ENCODE measurements at places on chromosomes 3 and 15.

- DNase-seq = no peak
Observed at GRCh38 chr15:78402061-78402610, 35.9 kb upstream of the IREB2 start.

GRCh38 chr3:160567774-160568173 lies 2.4 kb upstream of the KPNA4 start:
- DNase-seq = no peak

GRCh38 chr3:139527265-139527664 lies 12.3 kb downstream of the RBP1 start:
- DNase-seq = no peak

- DNase-seq = no peak
Observed at GRCh38 chr15:78925956-78926743, 18.7 kb downstream of the CTSH start.

DNA sequence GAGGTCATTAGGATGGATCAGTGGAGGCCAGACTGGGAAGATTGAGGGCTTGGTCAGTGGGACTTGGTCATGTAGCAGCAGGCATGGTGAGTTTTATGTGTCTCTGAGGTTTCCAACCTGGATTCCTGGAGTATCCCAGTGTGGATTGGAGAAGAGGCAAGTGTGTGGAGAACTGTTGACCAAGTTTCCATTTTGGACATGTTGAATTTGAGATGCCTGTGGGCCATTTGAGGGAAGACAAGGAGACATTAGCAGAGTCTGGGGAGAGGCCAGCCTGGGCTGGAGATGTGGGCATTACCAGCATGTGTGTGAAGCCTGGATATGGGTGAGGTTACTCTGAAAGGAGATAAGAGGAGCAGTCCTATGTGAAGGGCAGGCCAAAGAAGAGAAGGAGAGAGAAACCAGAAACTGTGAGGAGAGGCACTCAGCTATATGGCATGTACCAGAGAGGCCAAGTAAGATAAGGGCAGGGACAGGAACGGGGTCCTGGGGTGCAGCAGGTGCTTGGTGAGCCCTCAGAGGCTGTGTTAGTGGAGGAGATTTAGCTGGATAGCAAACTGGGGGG lies 4.3 kb downstream of the SLC25A38 start:
- no peak for DNase-seq

GRCh38 chr15:52527911-52528563 lies 643 bp downstream of the MYO5A start:
- peak; percentile 33 for DNase-seq

DNA sequence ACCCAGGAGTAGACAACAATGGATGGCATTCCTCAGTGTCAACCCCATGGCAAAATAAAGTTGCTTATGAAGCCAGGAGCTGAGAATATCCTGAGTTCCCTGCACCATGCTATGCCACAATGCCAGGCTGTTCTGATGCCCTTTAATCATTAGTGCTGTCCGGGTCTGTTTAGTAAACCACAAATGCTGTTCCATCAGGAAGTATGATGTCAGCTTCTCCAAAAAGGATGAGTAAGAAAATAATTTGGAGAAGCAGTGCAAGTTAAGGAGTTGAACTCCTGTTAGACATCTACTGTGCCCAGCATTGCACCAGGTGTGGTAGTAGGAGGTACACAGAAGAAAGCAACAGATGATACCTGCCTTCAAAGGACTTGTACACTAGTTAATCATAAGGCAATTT lies 67.9 kb upstream of the GUCA1C start:
- no peak for DNase-seq

DNA sequence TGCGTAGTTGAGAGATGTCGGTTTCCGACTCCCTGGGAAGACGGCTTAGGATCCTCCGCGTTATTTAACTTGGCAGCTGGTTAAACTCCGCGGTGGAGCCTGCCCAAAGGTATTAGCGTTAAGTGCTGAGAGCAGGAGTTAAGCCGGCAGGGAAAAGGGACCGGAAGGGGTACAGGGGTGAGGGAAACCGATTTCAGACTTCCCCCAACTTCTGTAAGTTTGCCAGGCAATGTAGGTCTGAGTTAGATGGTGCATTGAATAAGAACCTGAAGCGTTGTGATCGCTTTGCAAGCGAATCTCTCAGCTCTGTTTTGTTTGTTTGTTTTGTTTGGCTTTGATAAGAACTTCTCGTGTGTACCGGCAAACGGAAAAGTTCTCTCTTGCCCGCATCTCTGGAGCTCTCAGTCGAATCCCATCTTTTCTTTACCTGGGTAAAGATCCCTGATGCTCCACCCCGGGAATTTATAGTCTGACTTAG lies 6.0 kb upstream of the FEZF2 start:
- no peak for DNase-seq

DNA sequence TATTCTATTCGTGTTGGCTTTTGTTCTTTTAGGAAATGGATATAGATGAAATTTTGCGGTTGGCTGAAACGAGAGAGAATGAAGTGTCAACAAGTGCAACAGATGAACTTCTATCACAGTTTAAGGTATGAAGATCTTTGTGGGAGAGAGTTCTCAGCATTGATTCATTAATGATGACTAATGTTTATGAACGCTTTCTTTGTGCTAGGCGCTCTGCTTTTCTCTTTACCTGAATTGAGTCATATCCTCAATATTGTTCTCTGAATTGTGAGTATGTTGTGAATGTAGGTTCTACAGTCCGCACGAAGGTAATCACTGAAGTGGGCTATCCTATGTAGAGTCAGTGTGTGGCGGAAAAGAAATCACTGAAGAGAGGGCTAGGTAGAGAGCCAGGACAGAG lies 81.2 kb downstream of the CHD2 start:
- DNase-seq = no peak

- no peak for DNase-seq
Observed at GRCh38 chr15:81751256-81751655, 294.6 kb downstream of the MEX3B start.

DNA sequence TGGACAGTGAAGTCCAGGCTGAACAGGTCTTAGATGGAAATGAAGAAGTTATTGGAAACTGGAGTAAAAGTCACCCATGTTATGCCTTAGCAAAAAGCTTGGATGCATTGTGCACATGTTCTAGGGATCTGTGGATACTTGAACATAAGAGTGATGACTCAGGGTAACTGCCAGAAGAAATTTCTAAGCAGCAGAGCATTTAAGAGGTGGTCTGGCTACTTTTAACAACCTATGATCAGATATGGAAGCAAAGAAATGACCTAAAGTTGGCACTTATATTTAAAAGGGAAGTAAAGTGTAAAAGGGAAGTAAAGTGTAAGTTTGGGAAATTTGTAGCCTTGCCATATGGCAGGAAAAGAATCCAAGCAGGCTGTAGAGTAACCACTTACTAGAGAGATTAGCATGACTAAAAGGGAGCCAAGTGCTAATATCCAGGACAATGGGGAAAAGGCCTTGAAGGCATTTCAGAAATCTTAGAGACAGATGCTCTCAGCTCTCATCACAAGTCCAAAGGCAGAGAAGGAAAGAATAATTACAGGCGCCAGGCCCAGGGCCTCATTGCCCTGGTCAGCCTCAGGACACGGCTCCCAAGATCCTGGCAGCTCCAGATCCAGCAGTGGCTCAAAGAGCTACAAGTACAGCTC lies 73.9 kb upstream of the KCNH8 start:
- DNase-seq = no peak

DNA sequence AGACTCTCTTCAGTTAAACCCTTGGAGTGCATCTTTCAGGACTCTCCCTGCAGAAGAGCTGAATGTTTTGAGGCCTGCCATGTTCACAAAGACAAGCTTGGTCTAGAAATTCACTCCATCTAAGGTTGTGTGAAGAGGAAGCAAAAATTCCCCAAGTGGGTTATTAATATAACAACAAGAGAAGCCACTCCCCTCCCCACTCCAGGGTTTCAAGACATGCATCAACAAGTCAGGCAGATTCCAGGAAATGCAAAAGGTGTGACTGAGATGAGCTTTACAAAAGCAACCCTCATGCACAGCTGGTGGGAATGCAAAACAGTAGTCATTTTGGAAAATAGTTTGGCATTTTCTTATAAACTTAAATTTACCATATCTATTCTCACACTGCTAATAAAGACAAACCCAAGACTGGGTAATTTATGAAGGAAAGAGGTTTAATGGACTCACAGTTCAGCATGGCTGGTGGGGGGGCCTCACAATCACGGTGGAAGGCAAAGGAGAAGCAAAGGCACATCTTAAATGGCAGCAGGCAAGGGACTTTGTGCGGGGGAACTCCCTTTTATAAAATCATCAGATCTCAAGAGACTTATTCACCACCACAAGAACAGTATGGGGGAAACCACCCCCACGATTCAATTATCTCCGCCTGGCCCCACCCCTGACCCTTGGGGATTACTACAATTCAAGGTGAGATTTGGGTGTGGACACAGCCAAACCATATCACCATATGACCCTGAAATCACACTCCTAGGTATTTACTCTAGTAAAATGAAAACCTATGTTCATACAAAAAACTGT lies 31.3 kb downstream of the TARS3 start:
- no peak for DNase-seq

DNA sequence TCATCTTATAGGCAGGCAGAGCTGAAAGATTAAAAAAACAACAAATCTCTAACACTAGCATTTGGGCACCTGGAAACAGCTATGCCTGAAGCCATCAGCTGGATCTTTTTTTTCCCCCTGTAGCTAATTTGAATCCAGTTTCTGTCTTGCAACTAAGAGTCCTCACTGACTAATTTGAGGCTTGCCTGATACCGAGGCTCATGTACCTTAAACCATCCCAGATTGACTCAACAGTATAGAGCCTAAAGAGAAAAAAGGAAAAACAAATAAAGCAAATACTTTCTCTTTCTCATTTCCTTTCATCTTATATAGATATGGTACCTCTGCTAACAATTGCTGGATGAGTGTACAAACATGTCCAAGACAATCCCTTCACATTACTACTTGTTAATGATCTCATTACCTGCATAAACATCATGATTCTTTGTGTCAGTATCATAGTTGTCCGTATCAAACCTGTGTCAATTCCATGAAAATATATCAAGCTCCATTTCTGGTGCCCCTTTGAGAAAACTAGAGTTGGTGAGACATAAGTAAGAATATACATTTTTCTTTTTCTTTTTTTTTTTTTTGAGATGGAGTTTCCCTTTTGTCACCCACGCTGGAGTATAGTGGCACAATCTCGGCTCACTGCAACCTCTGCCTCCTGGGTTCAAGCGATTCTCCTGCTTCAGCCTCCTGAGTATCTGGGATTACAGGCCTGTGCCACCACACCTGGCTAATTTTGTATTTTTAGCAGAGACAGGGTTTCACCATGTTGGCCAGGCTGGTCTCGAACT lies 43.1 kb downstream of the BHLHE40 start:
- no peak for DNase-seq

GRCh38 chr15:64289550-64289949 lies 66.4 kb downstream of the CSNK1G1 start:
- no peak for DNase-seq

DNA sequence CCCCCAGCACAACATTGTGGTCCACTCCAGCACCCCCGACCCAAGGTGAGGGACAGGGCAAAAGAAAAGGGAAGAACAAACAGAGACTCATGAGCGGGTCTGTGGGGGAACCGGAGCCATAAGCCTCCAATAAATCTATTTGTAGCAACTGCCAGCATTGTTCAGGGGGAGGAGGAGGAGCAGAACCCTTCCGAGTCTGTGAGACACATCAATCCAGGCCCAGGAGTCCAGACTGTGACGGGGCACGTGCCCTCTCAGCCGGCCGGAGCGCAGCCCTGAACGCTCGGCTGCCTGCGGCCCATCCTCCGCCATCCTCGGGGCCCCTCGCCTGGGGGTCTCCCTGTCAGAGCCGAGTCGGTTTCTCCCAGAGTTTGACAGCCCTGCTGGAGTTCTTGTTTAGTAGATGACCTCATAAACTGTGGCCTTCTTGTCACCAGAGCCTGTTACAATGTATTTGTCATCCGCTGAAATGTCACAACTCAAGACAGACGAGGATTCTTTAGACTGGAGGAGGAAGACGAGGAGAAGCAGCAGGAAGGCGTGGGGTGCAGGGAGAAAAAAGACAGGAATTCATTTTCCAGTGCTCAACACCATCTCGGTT lies 47.9 kb downstream of the TLE3 start:
- no peak for DNase-seq

DNA sequence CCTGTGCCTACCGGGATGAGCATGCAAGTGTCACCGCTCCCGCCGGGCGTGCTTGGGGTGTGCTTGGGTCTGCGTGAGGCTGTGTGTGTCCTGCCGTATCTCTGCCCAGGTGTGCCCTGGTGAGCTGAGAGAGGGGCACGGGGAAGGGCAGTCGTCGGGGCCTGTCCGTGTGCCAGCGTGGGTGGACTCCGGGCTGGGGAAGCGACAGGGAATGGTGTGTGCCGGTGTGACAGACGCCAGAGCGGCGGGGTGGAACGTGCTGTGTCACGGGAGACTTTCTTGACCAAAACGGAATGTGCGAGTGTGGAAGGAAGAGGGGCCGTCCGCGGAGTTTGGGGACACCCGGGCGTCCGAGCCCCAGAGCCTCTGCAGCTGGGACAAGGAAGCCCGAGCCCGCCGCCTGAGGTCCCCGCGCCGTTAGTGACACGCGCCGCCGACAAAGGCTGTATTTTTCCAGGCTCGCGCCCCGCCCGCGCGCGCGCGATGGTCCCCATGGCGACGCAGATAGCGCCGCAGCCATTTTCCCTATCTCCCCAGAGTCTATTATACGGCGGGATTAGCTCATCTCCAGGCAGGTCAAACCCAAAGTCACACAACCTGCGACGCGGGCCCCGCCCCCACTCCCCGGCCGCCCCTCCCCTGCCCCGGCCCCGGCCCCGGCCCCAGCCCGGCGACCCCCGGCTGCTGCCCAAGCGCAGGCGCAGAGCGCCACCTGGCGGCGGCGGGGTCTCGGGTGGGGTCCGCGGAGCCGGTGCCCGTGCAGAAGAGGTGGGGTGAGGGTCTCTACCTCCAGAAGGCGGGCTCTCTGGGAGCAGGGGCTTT lies 4.5 kb upstream of the GATA2 start:
- peak; percentile 50 for DNase-seq

DNA sequence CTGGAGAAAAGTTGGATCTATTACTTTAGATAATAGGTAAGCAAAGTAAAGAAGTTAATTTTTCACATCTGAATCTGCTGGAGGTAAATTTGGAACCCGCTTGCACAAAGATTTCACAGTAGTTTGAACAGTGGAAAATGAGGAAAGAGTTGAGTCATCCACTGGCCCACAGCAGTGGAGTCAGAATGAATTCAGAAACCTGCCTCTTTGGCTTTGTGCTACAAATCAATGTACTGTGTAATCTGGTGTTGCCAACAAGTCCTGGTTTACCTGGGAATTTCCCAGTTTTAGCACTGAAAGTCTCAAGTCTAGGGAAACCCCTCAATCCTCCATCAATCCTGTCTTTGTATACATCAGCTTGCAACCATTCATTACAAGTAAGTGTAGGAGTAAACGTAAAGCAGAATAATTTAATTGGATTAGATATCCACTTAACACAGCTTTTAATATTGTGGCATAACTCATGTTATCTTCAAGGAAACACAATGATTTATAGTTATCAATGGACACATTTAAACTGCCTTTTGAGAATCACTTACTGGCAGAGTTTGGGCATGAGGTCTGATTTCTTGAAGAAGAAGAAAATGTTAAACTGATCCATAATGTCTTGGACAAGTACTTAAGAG lies 100.6 kb downstream of the DCLK3 start:
- no peak for DNase-seq

DNA sequence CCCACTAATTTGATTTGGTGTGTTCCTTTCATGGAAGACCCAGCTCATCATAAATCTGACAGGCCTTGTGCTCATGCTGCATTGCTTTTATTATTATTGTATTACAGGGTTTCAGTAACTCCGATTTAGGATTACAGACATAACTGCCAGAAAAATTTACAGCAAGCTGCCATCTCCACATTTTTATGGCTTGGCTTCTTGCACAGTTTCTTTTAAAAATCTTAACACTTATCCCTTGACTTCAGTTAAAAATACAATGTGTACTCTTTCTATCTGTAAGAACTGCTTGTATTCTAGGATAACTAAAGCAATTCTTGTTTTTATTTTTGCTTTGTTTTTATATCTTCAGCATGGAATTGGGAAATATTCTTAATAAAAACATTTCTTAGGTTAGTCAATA lies 612.2 kb downstream of the DIPK2A start:
- DNase-seq = no peak
